BE2C (cell line): ENCODE measurements at places on chromosomes 2 and 18.
A peak's percentile ranks its signal among the peaks of the same experiment; 100 is the strongest.

- no peak for DNase-seq
These were observed 219.3 kb downstream of the GLI2 start for GRCh38 chr2:120954939-120955338.

GRCh38 chr18:7492385-7492784 is 74.7 kb upstream of the PTPRM start:
- no peak for DNase-seq

DNA sequence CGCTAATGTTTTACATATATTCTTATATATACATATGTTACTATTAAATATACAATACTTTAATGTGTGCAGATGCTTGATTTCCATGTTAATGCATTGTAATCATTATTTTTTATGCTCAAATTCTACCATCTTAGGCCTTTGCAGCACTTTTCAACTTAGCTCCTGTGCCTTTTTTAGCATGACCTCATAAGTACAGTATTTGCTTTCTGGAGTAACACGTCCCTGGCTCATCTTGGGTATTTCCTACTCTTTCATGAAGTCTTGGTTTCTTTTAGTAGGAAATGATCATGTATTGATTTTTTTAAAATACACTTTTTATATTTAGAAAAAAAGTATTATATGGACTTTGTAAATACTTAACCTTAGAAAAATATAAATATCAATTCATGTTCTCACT is 36.5 kb downstream of the CAB39 start:
- no peak for DNase-seq

DNA sequence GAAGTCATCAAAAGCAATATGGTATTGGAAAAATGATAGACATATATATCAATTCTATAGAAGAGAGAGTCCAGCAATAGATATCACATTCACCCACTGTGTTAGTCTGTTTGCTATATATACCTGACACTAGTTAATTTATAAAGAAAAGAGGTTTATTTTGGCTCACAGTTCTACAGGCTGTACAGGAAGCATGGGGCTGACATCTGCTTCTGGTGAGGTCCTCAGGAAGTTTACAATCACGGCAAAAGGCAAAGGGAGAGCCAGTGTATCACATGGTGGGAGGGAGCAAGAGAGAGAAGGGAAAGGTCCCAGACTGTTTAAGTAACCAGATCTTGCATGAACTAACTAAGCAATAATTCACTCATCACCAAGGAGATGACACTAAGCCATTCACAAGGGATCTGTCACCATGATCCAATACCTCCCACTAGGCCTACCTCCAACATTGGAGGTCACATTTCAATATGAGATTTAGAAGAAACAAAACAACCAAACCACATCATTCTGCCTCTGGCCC is 470.6 kb downstream of the METTL4 start:
- DNase-seq, result no peak

GRCh38 chr2:30514134-30514847 is 67.2 kb downstream of the LCLAT1 start:
- peak; percentile 76 for DNase-seq

DNA sequence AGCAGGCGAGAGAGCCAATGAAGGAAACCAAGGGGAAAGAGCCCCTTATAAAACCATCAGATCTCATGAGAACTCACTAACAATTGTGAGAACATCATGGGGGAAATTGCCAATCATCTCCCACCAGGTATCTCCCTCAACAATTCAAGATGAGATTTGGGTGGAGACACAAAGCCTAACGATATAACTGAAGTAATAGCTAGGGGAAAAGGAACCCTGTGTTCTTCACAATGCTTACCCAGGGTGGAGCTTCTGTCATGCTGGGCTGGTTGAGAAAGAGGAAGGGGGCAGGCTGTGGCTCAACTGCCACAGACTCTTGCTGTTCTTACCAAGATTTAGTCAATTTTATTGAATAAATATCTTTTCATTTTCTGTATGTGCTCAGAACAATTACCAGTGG is 392.1 kb upstream of the HS6ST1 start:
- DNase-seq, result no peak

DNA sequence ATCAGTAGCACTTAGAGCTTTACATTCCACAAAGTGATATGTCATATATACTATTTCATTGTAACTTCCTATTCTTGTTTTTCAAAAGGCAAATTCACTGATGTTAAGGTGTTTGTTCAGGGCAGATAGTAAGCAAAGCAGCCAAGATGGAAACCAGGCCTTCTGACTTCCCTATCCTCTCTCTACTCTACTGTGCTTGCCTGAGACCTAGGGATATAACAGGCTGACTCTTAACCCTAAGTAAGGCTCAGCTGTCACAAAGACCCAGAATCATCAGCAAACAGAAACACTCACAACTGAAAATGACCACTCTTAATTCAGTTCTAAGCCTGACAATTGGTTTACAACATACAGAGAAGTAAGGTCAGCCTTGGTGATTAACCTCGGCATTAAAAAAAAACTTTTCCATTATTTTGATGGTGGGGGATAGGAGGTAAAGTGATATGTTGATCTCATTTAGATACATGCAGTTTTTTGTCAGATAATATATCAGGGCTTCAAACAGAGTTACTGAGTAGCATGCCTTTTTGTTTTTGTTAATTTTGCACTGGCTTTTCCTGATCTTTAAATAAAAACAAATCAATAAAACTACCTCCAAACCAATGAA is 95.4 kb upstream of the CHRNA1 start:
- DNase-seq, result no peak

GRCh38 chr2:128306081-128306930 is 12.4 kb downstream of the HS6ST1 start:
- no peak for DNase-seq

DNA sequence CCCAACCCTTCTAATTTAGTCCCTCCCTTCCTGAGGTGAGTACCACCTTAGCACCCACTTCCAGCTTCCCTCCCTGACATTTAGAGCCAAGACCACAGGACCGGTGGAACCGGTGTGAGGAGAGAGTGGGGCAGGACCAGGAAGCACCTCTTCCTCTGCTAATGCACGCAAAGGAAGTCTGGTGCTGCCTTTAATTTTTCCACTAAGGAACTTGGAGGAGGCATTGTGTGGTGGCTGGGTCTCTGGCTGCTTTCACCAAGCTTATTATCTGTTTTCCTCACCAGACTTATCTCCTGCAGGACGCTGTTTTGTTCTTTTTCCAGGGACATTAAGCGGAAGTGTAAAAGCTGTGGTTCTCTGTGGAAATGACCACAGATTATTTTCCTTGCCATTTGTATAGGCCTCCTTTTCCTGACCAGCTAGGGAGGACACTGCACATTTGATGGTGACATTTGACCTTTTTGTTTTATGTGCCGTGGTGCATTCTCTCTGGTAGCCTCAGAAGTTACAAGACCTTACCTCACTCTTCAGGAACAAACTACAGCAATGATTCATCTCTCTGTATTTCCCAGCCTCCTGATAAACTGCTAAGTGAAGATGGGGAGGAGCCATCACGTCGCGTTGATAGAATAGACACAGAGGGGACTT is 39.8 kb upstream of the SPTBN1 start:
- no peak for DNase-seq

- no peak for DNase-seq
These were observed at the start of gene NGEF for GRCh38 chr2:233013027-233013461. Gene NGEF (minus strand): TSS chr2:233013256. CDS start chr2:232974890, 38,366 bp downstream.
